ENCODE measurements at places on chromosomes 7 and 10.

- DNase-seq, result no peak
These were observed 165.0 kb downstream of the SLIT1 start for GRCh38 chr10:97020452-97021400.

- DNase-seq, result no peak
These were observed 313.6 kb downstream of the DOCK4 start for GRCh38 chr7:111892588-111892987.

- DNase-seq, result no peak
These were observed 47.8 kb upstream of the CALCR start for GRCh38 chr7:93622036-93623033.

- DNase-seq, result no peak
These were observed 224.5 kb downstream of the DYNC1I1 start for GRCh38 chr7:95996886-95997285.

DNA sequence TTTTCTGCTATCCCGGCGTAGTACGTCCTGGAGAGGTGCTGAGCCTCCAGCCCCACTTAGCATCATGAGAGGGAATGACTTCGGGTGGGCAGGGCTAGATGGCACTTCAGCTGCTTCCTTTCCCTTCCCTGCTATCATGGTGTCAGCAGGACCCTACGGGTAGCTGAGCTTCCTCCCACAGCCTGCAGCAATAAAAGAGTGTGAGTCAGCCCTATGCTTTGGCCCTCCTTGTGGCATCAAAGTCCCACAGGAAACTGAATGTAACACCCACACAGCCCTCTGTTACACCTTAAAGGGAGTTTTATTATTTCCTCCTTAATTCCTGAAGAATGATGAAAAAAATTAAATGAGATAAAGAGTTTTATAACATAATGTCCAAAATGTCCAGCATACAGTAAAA is 458.1 kb downstream of the RPS24 start:
- DNase-seq, result no peak

GRCh38 chr7:141014125-141014523 is 628 bp downstream of the MRPS33 start:
- no peak for DNase-seq

- no peak for DNase-seq
These were observed 29.9 kb downstream of the UMAD1 start for GRCh38 chr7:7670490-7670889.

DNA sequence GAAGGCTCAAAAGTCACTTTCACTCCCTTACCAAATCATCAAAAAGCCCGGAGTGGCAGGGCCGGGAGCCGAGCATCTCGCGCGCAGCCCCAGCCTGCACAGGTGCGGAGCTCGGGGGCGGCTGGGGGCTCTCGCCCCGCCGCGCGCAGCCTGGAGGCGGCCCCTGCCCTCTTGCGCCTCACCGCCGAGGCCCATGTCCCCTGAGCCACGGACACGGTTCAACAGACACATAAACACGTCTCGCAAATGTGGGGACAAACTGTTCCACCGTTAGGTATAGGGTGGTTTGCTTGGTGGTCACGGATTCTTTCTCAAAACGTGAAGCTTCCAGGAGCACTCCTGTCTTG is 700 bp downstream of the GSAP start:
- no peak for DNase-seq

- DNase-seq, result no peak
These were observed 242.7 kb downstream of the THSD7A start for GRCh38 chr7:11589251-11589650.

GRCh38 chr7:17771901-17772408 is 168.3 kb downstream of the SNX13 start:
- no peak for DNase-seq

- DNase-seq, result no peak
These were observed 20.8 kb upstream of the HYAL4 start for GRCh38 chr7:123823898-123824753.

GRCh38 chr7:76047305-76047810 is 442 bp downstream of the STYXL1 start:
- DNase-seq, result no peak

- no peak for DNase-seq
These were observed 127.2 kb upstream of the SP8 start for GRCh38 chr7:20913853-20914252.

- no peak for DNase-seq
These were observed 162.6 kb upstream of the CDCA7L start for GRCh38 chr7:22108151-22108845.

DNA sequence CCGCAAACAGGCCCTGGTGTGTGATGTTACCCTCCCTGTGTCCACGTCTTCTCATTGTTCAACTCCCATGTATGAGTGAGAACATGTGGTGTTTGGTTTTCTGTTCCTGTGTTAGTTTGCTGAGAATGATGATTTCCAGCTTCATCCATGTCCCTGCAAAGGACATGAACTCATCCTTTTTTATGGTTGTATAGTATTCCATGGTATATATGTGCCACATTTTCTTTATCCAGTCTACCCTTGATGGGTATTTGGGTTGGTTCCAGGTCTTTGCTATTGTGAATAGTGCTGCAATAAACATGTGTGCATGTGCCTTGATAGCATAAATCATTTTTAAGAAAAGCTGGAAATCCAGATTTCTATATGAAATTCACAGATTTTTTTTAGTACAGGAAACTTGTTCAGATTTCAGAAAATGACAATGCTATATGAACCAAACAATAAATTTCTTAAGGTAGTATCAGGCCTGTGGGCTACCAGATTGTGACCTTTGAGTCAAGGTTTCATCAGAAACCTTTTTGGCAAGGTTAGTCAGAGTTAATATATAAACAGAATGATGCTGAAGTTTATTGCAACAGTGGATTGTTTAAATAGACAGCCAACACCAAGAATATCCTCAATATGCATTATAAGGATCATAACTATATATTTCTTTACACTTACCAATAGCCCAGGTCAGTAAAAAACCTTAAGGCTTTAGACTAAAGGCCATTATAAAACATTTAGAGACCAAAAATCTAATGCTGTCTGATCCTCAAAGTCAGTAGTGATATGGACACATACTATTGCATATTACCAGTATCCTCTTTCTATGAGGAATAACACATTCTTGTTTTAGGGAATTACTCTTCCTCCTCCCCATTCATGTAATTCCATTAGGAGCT is 68.7 kb upstream of the PAPSS2 start:
- no peak for DNase-seq

DNA sequence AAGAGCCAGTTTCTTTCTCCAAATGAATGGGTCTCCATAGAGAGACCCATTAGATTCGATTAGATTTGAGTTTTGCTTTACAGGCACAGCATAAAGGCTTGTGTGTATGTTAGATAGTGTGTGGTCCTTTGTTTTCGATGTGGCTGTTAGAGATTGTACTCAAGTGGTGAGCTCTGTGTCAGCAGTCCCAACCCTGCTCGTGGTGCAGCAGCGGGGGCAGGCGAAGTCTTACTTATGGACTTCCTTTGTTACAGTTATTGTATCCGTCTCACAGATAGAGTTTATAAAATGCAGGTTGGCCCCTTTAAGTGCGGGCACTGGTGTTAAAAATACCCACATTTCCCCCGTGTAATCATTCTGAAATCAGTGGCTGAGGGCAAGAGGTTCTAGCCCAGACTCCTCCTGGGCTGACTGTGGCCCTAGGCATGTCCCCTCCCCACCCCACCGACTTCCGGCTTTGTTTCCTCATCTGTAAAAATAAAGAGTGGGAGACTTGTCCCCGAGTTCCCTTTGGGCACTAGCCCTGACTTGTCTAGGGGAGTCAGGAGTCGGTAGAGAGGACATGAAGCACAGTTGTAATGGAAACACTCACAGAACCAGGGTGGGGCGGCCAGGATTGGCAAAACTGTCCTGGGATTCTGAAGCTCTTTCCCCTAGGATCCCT is 28.6 kb downstream of the MTURN start:
- no peak for DNase-seq

DNA sequence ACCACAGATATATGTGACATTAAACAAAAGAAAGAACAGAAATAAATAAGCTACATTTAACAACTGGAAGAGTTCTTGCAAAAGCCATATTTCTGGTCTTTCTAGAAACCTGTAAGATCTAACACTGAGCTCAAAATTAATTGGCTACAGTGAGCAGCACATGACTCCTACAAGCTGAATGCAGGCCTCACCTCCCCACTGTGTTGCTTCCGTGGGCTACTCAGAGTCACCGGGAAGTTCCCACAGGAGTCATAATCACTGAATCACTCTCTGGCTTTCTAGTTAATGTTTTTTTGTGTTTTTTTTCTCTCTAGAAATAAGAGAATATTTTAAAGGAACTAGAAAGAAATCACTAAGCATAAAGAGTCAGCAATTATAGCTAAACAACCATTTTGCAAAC is 10.2 kb upstream of the MRPS24 start:
- no peak for DNase-seq

DNA sequence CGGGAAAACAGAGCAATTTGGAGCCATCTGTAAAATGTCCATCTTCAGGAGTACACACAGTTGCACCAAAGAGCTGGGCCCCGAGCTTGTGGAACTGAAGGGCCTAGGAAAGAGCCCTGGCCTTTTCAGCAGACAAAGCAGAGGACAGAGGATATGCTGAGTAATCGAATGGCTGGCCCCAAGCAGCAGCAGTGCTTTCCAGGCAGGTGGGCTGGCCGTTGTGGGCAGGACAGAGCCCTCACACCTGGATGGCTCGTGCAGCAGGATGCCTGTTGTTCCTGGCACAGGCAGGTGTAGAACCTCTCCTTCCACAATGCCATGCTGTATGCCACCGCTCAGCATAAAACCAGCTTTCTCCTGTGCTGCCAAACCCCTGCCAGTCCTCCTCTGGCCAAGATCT is 32.5 kb upstream of the TNS3 start:
- DNase-seq, result no peak

GRCh38 chr10:4373098-4373497 is 452.9 kb upstream of the AKR1E2 start:
- no peak for DNase-seq

- no peak for DNase-seq
These were observed 18.7 kb upstream of the PTF1A start for GRCh38 chr10:23173214-23174073.

- no peak for DNase-seq
These were observed 134.9 kb downstream of the ADRA2A start for GRCh38 chr10:111211706-111212105.

DNA sequence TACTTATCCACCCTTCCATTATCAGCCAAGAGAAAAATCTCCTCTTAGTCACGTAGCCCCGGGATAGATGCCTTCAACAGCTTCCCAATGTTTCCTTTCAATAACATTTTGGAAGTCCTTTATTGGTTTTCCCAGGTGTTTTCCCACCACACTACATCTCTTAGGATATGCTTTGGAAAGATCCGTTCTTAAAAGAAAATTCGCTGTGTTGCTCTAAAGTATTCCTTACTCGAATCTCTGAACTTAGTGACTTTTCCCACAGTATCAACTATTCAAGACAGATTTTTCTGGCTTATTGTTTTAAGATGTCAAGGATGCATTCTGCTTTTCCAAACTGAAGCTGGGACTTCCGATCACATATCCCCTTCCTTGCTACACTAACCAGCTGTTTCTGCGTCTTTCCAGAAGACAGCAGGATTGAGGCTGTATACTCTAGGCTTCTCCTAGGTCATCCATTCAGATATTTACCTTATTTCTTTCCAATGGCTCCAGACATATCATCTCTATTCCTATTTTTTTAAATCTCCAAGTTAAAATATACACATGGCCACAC is 36.5 kb upstream of the SVIL start:
- DNase-seq, result no peak

- DNase-seq, result no peak
These were observed 15.8 kb upstream of the BNIP3 start for GRCh38 chr10:131997366-131998049.
